T47D (cell line): ENCODE measurements at places on chromosomes 4 and X.

GRCh38 chrX:24399550-24399949 lies 39.1 kb downstream of the SUPT20HL1 start:
- DNase-seq = no peak

- DNase-seq = no peak
These were observed at the start of gene PDHA2 for GRCh38 chr4:95839891-95840290. TSS of gene PDHA2 (plus strand) at chr4:95840093. CDS start at chr4:95840151, 58 bp downstream.

DNA sequence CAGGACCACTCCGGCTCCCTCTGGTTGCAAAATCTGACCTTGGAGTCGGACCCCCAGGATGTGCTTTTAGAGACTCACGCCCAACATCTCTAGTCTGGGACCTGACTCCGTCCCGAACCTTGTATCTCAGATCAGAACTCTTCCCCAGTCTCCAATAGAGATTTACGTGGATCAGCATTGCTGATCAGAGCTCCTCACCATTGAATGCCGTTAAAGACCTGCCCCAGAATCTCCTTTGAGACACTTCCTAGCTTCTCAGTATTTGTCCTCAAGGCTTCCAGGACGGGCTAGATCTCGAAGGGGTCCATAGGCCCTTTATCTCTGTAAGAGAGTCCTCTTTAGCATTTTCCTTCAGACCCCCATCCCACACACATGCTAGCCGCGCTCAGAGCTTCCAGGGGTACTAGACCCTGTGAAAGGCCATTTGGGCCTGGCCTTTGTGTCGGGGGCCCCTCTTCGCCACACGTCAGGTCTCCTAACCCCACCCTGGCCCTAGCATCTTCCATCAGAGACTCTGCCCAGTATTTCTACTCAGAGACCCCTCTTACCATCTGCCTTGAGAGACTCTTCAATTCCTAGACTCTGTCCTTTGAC lies 662 bp downstream of the UBA1 start:
- DNase-seq = no peak

DNA sequence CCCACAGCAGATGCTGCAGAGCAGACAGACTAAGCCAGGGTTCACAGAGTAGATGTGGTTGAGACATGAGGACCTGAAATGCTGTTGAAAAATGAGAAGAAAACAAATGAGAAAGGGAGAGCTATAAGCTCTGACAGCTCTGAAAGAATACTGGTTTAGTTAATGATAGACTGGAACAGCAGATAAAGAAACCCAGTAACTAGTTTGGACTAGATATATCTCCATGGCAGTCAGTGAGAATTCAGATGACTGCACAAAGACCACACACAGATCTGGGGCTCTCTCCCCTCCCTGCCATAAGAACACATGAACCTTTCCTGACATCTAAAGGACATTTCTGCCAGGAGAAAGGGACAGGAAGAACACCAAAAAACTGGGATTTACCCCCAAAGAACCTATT lies 8.2 kb downstream of the NAA11 start:
- no peak for DNase-seq

- no peak for DNase-seq
These were observed 10.0 kb upstream of the OPHN1 start for GRCh38 chrX:68443155-68443868.

DNA sequence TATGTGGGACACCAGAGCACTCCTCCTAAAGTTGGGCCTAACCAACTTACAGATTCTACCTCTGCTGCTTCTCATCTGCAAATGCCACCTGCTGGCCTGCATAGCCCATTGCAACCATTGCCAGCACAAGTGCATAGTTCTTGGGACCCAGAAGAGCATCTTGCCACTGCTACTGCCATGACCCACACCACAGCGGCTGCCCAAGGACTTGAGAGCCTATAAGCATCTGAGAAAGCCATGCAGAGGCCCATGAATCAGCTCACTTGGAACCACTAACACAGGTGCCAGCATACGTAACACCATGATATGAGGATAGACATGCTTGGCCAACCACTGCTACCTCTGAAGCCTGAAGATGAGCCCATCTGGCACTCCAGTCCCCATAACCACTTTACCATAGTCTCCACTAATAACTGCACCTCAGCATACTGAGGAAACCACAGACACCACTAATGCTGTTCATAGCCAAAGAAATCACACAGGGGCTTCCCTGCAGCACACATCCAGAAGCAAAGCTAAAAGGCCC lies 258.1 kb upstream of the AGTR2 start:
- no peak for DNase-seq

GRCh38 chrX:49919617-49920016 lies 2.8 kb upstream of the CLCN5 start:
- peak; percentile 30 for DNase-seq

GRCh38 chrX:79065696-79066095 lies 78.8 kb upstream of the GPR174 start:
- no peak for DNase-seq

DNA sequence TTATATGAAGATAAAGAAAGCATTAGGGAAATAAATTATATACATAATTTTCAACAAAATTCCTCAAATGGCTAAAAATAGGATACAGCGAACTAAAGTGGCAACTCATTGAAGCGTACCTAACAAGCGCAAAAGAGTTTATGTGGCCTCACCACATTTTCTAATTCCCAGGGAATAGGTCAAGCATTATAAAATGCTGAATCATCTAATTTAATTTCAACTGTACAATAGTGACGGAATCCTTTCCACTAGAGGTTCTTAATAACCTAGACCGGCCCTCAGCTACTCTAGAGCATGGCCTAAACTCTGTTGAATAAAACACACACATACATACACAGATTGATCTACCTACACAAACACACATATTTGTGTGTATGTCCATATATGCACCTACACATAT lies 29.1 kb downstream of the CXXC4 start:
- DNase-seq = no peak

DNA sequence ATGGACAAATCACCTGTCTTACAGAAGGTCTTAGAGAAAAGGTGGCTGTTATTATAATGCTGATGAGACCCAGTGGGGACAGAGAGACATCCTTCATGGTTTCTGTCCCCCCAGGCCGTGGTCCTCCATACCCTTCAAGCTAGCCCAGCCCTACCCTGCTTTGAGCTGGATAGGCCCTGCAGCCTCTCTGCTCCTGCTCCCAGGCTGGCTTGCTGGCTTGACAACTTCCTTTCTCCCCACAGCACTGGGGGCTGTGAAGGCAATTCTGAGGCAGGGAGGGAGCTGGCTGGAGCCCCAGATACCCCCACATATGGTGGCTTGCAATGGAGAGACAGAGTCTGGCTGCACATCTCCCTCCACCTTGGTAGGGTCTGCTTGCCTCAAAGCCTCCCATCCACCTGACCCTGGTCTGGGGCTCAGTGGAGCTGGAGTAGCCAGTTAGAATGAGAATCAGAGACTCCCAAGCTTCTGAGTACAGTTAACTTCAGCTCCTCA lies 118.2 kb downstream of the PJA1 start:
- no peak for DNase-seq

GRCh38 chr4:39469429-39470077 lies 10.7 kb downstream of the LIAS start:
- DNase-seq = no peak

- peak; percentile 80 for DNase-seq
These were observed 171.3 kb downstream of the BTC start for GRCh38 chr4:74623041-74623440.

- no peak for DNase-seq
These were observed 52.3 kb upstream of the KLF3 start for GRCh38 chr4:38611676-38612075.

- DNase-seq = no peak
These were observed 68.8 kb upstream of the SLC7A11 start for GRCh38 chr4:138310991-138311390.

- no peak for DNase-seq
These were observed 208.6 kb downstream of the VEGFC start for GRCh38 chr4:176584031-176584606.

DNA sequence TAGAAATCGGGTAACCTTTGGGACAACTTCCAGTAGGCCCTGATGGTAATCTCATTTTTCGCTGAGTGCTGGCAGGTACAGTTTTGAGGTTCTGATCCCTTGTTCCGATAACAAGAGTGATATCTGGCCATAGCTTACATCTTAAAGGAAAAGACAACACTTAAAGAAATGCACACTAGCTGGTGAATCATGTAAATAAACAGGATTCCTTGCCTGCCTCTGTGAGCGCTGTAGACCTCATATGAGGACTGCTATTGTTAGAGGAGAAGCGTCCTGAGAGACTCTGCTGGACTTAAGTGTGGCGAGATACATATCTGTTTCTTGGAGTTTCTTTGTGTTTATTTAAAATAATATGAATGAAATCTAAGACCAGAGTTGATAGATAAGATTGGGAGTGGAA lies 149.3 kb upstream of the SLC4A4 start:
- no peak for DNase-seq

- peak; percentile 9 for DNase-seq
These were observed 2.4 kb downstream of the RAB33A start for GRCh38 chrX:130174045-130174704.

DNA sequence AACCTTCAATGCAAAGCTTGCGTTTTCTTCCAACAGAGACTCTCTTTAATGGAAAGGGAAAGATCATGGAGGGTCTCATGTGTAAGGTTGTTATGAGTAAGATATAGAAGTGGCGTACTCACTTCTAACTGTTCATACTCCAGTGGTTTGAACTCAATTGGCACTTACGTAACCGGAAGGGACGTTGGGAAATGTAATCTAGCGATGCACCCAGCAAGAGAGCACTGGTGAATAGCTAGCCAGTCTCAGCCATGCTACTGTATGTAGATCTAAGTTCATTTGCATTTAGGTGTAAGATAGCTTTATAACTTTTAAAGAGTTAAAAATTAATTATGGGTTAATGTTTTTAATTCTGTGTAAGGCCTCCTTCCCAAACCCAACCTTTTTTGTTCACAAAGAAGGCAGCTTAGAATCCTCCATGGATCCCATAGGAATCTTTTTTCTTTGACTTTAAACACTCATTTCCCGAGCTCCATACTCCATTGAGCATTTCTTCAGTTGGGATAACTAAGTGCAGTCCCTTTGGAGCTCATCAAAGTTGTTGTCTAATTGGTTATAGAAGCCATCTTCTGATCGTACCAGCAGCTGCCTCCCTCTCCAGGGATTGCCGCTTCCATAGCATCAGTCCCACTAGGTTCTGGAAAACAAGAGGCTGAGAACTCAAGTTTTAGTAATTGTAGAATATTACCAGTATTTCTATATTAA lies 191.1 kb downstream of the RAPGEF2 start:
- no peak for DNase-seq

GRCh38 chr4:147368948-147369347 lies 111.9 kb upstream of the EDNRA start:
- no peak for DNase-seq

- DNase-seq = no peak
These were observed 174.8 kb downstream of the HHIP start for GRCh38 chr4:144820728-144821085.

GRCh38 chrX:97400492-97400891 lies 516.8 kb downstream of the RPA4 start:
- no peak for DNase-seq

DNA sequence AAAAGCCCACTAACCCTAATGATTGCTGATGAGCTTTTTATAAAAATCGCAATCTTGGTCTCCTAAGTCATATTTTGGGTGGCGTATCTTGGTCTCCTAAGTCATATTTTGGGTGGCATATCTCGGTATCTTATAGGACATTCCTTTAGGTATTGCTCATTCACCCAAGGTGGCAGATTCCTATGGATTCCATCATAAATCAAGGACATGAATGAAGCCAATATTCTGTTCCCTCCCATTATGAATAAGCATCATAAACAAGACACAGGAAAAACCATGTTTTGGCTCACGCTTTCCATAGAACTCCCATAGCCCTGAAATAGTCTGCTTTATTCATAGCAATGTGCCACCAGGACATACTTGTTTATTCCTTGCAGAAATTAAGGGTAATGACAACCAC lies 95.0 kb upstream of the CD99 start:
- DNase-seq = no peak

DNA sequence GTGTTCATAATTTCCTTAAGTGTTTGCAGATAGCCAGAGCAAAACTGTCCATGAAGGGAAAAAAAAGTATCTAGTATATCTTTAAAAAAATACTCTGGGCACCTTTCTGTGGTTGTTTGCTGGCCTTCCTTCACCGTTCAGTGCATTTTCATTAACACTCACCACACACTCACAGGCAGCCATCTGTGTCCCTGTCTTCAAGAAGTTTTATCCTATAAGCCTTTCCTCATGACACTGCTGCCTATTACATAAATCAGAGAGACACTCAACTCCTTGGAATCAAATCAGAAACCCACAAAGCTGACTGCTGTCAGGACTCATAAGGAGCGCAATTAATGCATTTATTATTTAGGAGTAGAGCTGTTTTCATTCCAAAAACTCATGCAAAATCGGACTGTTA lies 1720.2 kb downstream of the PCDH7 start:
- DNase-seq = no peak

DNA sequence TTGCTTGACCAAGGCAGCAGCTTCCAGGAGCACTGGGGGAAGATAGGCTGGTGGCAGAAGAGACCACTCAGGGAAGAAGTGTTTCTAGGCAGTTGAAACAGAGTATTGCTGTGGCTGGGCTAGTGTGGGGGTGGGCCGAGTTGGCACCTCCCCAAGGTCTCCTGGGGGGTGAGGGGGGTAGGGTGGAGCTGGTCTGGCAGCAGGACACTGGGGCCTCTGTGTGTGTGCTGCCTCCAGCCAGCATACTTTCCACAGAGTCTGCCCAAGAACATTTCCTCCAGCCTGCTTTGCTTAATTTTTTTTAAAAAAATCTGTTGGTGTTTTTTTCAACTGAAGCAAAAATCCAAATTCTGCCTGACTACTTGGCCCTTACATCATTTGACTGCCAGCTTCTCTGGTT lies 4.0 kb downstream of the ITIH6 start:
- DNase-seq = no peak

DNA sequence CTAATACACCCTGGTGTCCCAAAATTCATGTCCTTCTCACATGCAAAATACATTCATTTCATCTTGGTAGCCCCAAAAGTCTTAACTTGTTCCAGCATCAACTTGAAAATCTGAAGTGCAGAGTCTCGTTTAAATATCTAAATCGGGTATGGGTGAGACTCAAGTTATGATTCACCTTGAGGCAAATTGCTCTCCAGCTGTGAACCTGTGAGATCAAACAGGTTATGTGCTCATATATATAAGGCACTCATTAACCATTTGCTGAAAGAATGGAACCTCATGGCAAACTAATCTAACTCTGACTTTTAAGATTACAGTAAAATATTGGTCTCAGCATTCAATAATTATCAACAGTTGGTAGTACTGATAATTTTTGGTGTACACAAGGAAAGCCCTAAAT lies 55.5 kb downstream of the PDLIM5 start:
- no peak for DNase-seq

- DNase-seq = no peak
These were observed 192.3 kb downstream of the AASDH start for GRCh38 chr4:56195025-56195424.
